Motor neuron (in vitro differentiated cells): ENCODE measurements at places on chromosomes 7 and 10.

GRCh38 chr7:138564365-138564764, 104.3 kb downstream of the TRIM24 start:
- no peak for ATAC-seq

GRCh38 chr10:77869626-77870420, 56.7 kb downstream of the DLG5 start:
- ATAC-seq = no peak

DNA sequence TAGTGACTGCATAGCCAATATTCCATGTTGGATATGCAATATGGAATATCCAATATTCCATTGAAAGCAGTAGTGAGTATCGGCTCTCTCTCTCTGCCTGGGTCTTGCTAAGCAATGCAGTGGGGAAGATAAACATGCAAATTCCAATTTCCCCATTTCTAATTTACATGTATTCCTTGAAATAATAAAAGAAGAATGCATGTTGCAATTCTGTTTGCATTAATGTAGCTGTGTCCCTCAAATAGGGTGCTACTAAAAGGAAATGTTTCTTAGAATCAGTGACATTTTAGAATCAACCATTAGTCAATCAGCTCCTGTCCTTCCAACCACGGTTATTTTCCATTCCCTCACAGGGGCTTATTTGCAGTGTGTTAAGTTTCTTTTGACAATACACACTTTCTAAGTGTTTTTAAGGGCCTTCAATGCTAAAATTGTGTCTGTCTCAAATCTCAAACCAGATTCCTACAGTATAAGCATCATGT, 46.7 kb downstream of the AFAP1L2 start:
- no peak for ATAC-seq

GRCh38 chr10:84269773-84270172, 24.9 kb downstream of the RGR start:
- no peak for ATAC-seq

DNA sequence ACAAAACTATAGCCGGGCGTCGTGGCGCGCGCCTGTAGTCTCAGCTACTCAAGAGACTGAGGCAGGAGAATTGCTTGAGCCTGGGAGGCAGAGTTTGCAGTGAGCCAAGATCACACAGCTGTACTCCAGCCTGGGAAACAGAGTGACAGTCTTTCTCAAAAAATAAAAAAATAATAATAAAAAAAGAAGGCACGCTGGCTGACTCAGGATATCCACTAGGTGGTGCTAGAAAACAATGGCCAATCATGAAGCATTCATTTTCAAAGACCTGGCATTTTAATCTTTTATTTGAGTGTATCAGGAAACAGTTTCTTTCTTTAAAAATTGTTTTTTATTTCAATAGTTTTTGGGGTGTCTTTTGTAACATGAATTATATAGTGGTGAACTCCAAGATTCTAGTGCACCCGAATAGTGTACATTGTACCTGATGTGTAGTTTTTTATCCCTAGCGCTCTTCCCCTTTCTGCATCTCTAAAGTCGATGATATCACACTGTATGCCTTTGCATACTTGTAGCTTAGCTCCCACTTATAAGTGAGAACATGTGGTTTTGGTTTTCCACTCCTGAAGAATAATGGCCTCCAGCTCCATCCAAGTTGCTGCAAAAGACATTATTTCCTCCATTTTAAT, 88.6 kb downstream of the LYZL1 start:
- no peak for ATAC-seq

DNA sequence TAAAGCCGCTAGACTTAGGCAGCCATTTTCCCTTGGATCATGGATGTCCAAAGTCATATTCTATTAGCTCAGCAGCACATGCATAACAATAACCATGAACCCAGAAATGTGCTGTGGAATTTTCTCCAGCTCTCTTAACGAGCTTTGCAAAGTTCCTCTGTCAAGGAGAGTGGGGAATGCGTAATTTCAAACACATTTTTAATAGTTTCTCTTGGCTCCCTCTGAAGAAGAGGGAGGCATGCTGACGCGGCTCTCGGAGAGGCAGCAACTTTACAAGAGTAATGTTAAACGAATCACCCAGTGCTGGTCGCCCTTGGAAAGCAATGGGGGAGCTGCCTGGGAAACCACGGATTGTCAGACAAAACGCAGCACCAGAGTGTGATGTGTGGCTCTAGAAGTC, 114.8 kb downstream of the RAB18 start:
- no peak for ATAC-seq

- no peak for ATAC-seq
These were observed 25.6 kb downstream of the CDNF start for GRCh38 chr10:14812271-14812670.

GRCh38 chr10:48495282-48496045, 109.4 kb downstream of the ARHGAP22 start:
- no peak for ATAC-seq

GRCh38 chr10:102595293-102595692, 49.0 kb upstream of the TRIM8 start:
- no peak for ATAC-seq

GRCh38 chr7:36396150-36396549, 6.5 kb downstream of the ANLN start:
- peak; percentile 65 for ATAC-seq
